Right renal cortex interstitium (tissue), 3 donors: ENCODE measurements at places on chromosomes 2 and 18. TPM values are rescaled to one million over a fixed set of nuclear protein-coding genes. Genes with fewer than 3 reads are reported as not detected.

GRCh38 chr2:38742797-38743559 lies 8.2 kb downstream of the SRSF7 start:
- no peak for DNase-seq

GRCh38 chr2:239324456-239324855 lies 76.4 kb downstream of the HDAC4 start:
- no peak for DNase-seq

The BUB1 gene
- 22.7 TPM for polyA plus RNA-seq

The FAM237A gene
- not detected for polyA plus RNA-seq

GRCh38 chr18:36856815-36857214 lies 27.9 kb downstream of the KIAA1328 start:
- DNase-seq, result no peak

DNA sequence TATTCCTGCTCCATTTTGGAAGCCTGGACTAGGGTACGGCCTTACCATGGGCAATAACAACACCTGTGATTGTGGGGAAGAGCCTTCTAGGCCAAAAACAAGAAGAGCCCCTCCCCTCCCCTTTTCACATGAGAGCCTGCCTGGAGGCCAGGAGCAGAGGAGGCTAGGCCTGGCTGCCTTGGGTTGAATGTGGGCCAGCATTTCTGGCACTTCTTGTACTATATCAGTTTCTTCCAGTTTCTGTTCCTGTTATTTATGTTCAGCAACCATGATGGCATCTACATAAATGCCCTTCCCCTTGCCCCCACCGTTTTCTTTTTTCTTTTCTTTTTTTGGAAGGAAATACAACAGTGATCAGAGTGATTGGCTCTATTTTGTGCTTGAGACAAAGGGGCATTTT lies 58.4 kb downstream of the KCTD18 start:
- no peak for DNase-seq

DNA sequence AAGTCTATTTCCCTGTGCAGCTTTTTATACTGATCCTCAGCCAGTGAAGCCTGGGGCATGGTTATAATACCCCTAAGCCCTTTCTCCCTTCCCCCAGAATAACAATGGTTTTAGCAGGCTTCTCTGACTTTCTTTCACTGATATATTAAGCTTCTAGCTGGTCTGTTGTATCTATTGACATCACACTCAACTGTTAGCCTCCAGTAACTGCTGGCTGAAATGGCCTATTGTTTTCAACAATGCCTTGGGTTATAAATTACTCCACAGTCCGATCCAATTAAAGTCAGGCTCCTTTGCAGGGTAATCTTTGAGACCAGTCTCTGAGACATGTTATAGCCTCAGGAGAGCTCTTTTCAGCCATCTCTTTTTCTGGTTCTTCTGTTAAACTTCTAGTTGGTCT lies 2.9 kb upstream of the SLC9A4 start:
- DNase-seq, result no peak

The C2orf80 gene
- 0.21 TPM for polyA plus RNA-seq

DNA sequence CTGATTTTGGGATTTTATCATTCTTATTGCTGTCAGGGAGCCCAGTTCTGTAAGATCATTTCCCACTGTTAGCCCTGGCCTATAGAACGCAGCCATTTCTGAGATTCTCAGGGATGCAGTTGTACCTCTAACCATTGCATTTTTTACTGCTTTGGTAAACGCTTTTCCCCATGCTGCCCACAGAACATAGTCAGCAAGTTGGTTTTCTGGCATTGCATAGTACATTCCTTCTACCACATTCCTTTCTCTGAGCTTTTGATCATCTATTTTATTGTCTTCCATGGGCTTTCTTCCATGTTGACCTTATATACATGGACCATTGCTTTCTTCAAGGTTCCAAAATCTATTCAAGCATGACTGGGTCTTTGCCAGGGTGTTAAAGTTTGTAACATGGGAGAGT lies 86.8 kb upstream of the ST6GAL2 start:
- DNase-seq, result no peak

GRCh38 chr18:50011813-50012435 lies 183.0 kb downstream of the MYO5B start:
- no peak for DNase-seq

The CCDC85A gene
- polyA plus RNA-seq, result 1.9 TPM

DNA sequence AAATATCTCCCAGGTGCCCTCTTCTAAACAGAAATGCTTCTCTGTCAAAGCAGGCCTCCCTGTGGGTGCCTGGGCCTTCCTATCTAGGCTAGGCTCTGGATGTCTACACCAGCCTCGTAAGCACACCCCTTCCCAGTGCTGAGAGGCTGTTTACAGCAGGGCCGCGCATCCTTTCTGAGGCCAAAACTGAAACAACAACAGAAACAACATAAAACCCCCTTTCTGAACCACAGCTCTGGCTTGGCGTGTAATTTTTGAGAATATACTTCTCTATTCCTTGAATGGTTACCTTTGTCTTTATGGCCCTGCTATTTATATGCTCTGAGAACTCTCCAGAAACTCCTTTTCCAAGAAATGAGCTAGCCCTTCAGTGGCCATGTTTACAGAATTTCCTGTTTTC lies 118.4 kb downstream of the BCL2L11 start:
- DNase-seq, result no peak

DNA sequence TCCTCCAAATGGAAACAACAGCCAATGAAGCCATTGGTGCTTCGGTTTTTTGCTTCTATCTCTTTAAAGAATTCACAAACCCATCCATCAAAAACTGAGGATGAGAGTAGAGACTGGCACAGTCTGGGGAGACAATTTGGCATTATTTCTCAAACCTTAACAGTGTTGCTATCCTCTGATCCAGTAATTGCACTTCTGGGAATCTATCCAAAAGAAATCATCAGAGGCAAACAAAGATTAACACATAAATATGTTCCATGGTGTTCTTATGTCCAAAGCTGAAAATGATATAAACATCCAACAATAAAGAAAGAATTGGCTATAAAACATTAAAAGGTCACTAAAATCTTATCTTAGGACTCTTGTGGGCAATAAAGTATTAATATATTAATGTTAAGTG lies 35.1 kb downstream of the REEP1 start:
- no peak for DNase-seq

The TBR1 gene
- 0.04 TPM for polyA plus RNA-seq

DNA sequence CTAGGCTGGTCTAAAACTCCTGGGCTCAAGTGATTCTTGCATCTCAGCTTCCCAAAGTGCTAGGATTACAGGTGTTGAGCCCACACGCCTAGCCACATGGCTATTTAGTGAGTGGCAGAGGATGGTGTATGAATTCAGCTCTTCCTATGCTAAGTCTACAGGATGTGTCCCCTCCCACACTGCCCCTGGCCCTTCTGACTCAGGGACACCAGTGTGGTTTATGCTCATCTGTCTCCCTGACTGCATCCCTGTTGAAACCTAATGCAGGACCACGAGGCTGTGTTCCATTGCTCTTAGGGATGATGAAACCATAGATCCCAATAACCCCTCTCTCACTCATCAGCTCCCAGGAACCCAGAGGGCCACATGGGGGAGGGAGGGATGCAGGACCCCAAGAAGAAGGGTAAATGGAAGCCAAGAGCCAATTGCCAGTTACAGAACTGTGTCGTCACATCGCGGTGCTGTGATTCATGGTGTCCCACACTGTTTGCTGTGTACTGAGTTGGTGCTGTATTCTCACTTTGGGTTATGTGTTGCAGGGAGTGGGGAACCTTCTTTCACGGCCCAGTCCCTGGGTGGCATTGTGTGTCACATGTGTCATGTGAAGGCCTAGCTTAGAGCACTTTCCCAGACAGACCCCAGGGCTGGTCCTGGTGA lies 102.9 kb upstream of the HAAO start:
- no peak for DNase-seq

DNA sequence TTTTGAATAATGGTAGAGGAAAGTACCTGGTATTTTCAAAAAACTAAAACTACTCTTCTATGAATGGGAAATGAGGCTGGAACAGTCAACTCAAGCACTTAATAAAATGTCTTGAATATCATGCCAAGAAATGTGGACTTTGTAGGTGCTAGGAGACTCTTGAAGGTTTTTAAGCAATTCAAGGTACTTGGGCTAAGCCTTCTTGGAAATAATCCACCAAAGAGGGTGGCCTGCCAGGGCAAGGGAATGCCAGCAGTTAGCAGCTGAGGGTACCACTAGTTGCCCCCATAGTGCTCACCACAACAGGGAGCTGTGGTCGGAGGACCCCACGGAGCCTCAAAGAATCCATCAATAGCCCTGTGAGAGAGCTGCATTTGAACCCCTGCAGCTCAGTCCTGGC lies 14.6 kb upstream of the ACYP2 start:
- DNase-seq, result no peak

DNA sequence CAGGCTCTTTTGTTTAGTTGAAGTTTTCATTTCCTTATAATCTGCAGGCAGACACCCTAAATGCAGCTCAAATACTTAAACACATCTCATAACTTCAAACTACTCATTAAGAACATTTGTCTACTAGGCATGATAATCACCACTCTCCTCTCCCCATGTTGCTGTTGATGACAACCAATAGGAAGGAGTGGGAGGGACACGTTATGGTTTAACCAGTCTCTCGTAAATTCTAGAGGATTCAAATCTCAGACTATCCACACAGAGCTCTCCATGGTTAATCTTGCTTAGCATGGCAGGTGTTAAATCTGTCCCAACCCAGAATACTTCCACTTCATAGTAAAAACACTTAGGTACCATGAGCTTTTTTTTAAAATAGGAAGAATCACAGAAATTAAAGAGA lies 127.4 kb upstream of the AQP4 start:
- DNase-seq, result no peak

DNA sequence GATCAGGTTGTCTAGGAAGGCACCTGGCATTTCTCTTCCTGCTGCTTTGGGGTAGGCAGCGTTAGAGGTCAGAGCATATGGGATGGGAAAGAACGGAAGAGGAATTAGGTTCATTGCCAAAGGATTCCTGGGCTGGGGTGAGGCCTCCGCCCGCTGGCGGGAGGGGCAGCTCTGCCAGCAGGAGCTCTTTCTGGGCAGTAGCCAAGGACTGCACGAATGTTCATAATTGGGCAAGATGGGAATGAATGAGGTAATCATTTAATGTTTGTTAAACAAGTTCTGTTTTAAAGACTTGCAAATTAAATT lies 253.9 kb downstream of the AGAP1 start:
- no peak for DNase-seq

The FOXD4L1 gene
- 0.17 TPM for polyA plus RNA-seq

DNA sequence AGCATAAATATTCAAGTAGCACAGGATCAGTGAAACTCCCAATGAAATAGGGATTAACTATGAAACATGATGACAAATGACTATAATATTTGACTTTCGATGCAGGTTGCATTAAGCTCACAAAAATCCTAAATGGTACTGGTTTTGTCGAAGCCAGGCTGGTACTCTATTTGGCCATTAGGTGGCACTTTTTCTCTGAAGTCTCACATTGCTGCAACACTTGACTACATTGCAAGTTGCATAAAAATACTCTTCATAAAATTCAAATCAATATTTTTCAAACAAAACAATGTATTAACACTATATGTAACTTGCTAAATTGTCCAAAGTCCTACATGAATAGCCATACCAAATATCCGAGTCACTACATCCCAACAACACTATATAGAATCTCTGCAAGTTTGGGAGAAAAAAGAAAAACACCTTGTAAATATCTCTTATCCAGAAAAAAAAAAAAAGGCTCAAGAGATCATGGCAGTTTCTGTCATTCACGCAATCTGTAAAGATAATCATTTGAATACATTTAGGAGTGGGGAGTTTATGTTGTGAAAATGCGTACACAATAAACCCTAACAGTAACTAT lies 9.5 kb downstream of the RTTN start:
- DNase-seq, result no peak

DNA sequence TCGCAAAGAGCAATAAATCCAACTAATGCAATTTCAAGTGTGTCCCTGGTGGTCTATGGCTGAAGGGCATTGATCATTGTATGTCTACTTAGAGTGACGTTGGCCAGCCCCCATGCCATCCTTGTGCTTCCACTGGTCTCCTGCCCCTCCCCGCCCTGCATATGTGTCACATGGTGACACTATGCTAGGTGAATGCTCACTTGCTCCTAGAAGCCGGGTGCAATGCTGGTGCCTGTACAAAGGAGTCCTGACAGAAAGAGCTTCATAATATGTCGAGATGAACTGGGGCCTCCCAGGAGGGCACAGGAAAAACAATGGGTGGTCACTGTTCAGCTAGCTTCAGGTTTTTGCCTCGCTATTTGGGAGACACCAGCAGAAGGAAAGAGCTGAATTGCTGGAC lies 5.9 kb upstream of the TRABD2A start:
- no peak for DNase-seq

- no peak for DNase-seq
Observed at GRCh38 chr2:64910972-64911433, 78.2 kb upstream of the SLC1A4 start.

The DUSP19 gene
- 5.8 TPM for polyA plus RNA-seq

DNA sequence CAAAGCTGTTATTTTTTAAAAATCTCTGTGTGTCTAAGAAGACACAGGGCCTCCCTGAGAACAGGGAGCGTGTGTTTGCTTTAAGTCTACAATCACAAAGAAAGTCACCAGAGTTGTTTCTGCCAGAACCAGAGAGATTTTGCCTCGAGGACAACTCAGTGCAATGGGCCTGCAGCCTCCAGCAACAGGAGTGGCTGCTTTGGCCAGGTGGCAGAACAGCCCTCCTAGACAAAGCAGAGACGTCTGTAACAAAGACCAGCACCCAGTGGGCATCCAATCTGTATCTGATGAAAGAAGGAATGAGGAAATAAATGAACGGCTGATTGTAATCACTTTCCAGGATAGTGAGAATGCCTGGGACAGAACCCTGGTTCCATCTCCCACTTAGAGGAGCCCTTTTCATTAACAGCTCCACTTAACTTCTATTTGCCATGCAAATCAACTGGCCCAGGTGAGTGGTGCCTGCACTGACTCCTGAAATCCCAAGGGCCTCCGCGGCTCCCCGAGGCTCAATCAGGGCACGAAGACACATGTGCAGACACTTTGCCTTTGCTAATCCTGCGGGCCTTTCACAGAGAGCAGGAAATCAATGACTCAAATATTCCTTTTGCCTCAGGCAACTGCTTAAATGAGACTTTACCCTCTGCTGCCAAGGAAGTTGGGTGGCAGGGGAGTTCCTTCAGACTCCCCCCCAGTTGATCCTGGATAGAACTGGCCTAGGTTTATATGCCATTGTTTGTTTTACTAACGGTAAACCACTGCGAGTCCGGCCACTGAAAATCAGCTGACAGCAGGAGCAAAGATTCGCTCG lies 146.5 kb downstream of the CABLES1 start:
- no peak for DNase-seq

- DNase-seq, result no peak
Observed at GRCh38 chr2:187566266-187566665, 12.0 kb upstream of the TFPI start.

The LINC00305 gene
- 4.1 TPM for polyA plus RNA-seq

DNA sequence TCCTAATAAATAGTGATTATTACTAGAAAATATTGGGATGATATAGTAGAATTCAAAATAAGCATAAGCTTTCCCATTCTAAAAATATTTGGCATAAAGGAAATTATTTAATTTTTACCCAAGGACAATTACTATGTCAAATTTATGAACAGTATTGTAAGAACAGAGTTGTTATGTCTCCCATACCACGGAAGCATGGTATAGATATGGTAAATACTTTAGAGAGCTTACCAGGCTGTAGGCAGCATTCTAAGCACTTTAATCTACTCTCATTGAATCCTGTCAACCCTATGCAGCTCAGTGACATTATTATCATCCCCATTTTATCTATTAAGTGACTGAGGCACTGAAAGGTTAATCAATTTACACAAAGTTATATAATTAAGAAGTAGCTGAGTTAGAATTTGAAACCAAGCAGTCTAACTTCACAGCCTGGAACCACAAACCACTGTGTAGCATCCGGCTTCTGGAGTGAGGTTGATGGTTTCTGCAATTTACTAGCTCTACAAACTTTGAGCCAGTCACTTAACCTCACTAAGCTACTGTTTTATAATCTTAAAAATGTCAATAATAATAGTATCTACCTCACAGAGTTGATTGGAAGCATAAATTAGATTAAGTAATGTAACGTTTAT lies 323.7 kb downstream of the ARHGAP15 start:
- DNase-seq, result no peak
